Fibroblast of skin of right quadriceps (primary cell): ENCODE measurements at places on chromosomes 11 and 22.

DNA sequence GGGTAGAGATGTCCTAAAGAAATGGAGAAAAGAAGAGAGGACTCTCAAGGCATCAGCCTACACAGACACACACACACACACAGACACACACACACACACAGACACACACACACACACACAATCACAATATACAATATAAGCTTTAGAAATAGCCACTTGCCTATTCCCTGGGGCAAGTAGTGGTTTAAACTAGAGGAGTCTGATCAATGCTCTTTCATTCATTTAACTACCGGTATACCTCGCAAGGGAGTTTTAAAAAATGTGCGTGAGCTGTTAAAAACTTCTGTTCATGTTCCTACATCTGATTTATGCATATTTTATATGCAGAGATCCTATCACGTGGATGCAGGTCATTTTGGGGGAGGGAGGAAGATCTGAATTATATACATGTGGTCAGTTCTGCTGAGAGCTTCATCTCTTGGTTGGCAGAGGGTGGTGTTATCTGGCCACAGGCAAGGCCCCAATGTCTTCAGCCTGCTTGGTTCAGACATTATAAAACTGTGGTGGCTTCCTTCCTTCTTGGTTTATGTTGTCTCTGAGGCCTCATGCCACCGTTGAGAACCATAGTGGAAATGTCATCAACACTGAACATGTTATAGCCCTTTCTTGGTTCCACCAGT, 56.6 kb downstream of the SYT13 start:
- no peak for DNase-seq

DNA sequence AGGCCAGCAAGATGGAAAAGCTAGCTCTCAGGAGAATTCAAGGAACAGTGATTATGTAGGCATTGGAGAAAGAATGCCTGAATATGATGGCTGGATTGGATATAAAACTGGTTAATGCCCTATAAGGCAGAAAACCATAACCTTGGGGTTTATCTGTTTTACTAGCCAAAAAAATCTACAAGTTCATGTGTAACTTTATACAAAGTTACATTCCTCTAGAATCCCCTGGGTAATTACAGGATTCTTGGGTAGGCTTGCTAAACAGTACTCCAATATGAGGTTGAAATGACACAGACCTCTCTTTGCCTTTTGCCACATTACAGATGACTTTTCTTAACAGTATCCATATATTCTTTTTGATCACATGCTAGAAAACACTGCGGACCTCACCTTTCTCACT, 26.0 kb downstream of the TSPAN18 start:
- DNase-seq: peak; percentile 91

DNA sequence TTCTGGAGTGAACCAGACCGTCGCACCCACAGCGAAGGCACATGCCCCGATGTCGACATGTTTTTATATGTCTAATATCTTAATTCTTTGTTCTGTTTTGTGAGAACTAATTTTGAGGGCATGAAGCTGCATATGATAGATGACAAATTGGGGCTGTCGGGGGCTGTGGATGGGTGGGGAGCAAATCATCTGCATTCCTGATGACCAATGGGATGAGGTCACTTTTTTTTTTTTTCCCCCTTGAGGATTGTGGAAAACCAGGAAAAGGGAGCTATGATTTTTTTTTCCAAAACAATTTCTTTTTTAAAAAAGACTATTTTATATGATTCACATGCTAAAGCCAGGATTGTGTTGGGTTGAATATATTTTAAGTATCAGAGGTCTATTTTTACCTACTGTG, 49.2 kb upstream of the OR4B1 start:
- DNase-seq: peak; percentile 30

DNA sequence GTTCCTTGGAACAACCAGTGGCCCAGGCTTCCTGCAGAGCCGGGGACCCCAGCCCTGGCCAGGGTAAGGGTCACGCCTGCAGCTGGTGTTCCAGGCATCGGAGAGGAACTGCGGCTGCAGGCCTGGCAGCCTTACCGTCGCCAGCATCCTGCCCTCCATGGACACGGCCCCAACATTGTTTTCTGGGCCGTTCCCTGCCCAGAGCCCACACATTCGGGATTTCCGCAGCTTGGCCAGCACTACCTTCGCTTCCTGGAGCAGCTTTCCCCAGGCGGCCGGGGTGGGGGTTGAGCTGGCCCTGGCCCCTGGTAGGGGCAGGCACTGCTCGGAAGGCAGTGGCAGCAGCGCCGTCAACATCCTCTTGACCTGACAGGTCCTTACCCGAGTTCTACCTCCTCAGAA, 17.7 kb downstream of the TXN2 start:
- DNase-seq: no peak

GRCh38 chr11:100892886-100893285, 205.8 kb downstream of the ARHGAP42 start:
- DNase-seq: no peak

GRCh38 chr22:19681863-19682245, 32.4 kb upstream of the SEPTIN5 start:
- no peak for DNase-seq

- no peak for DNase-seq
These were observed 8.6 kb upstream of the PIK3IP1 start for GRCh38 chr22:31300896-31301295.

GRCh38 chr11:17580271-17580670, 33.2 kb downstream of the OTOG start:
- no peak for DNase-seq

GRCh38 chr11:86162239-86162638, 82.3 kb upstream of the EED start:
- DNase-seq: peak; percentile 86

- no peak for DNase-seq
These were observed 165.6 kb downstream of the SHANK2 start for GRCh38 chr11:71086687-71087258.

- no peak for DNase-seq
These were observed 18.5 kb upstream of the QSER1 start for GRCh38 chr11:32874132-32874531.
